Stimulated activated CD4-positive, alpha-beta T cell treated with anti-CD3 and anti-CD28 coated beads, Interleukin-4, amount 100 ng/mL, for 1 hour (primary cell): ENCODE measurements at places on chromosomes 4 and X.

- DNase-seq = no peak
Measured at GRCh38 chr4:7212101-7212674, 19.9 kb downstream of the SORCS2 start.

DNA sequence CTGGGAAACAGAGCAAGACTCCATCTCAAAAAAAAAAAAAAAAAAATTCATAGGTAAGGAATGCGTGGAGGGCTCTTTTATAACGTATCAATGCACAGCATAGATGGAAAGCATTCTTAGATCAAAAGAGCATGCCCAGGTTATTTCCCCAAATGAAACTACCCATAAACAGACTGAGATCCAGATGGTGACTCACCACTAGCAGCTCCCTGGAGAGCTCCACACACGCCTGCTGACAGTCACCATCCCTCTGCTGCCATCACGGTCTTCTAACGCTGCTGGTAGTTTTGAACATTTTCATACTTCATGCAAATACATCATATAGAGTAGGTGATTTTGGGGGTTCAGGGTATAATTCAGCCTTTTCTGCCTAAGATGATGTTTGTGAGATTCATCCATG is 136.9 kb downstream of the ASMT start:
- no peak for DNase-seq

GRCh38 chr4:181969151-181969550 is 274.1 kb upstream of the TENM3 start:
- no peak for DNase-seq

- no peak for DNase-seq
Measured at GRCh38 chr4:154574311-154574710, 11.5 kb downstream of the FGB start.

DNA sequence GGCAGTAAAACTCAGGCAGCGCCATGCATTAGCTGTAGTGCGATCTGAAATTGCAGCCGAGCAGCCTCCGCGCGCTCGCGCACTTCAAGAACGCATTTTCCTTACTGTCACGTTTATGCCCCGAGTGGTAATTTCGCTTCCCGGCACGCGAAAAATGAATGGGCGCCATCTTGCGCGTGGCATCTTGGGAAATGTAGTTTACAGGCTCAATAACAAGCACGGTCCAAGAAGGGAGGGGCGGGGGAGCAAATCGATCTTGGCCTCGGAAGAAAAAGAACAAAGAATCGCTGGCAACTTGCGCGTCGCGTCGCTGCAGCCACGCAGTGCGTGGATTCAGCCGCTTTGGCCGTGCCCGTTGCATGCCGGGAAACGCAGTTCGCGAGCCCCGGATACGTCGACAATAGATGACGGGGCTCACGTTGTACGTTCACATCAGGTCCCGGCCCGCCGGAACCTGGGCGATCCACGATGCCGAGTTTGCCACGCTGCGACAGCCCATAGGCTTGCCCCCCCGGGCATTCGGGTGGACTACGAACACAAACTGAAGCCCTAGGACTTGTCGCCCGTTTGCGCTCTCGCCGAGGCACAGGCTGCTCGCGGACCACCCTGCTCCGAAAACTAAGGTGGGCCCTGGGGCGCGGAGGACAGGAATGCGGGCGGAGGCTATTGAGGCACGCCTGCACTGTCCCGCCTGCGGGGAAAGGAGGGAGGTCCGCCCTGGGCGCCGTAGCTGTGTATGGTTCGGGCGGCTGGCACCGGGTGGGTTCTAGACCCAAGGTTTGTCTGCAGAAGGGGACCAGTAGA is at the start of gene FTSJ1:
TSS of gene FTSJ1 (plus strand) at position 426 of the 804 bp plus-strand sequence. CDS start 1,849 bp downstream, outside the sequence.
- peak; percentile 83 for DNase-seq

DNA sequence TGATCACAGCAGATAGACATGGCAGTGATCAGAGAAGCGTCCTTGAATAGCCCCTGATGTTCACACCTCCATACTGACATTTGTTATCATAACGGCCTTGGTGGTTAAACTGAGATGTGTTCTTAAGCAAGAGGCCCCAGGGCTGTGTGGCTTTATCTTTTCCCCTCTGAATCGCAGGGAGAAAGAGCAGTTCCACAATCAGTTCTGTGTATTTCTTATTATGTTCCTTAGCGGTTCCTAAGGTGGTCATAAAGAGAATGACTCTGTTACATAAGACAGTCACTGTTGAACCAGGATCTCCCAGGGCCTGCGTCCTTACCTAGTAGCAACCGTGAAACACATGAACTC is 52.8 kb upstream of the CBR4 start:
- DNase-seq = no peak

GRCh38 chr4:153521999-153522801 is 56.0 kb downstream of the TMEM131L start:
- peak; percentile 29 for DNase-seq

DNA sequence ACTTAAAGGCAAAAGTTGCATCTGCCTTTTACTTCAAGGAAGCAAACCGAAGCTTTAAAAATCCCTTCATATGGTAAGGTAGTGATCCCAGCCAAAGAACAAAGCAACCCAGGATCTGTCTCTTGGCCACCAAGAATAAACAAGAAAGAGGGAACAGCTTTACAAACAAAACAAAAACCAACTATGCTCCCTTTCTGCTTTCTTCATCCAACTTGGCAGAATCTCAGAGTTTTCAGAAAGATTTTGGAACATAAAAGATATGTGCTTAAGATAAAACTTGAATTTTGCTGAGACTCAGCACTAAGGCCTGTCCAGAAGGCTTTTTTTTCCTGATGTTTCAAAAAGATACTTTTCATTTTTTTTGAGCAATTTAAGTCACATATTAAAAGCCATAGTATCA is 94.0 kb downstream of the COL4A6 start:
- DNase-seq = no peak

GRCh38 chrX:15525664-15526416 is 25.2 kb downstream of the BMX start:
- DNase-seq = no peak
